ENCODE measurements at places on chromosomes 6 and 20. TPM values are rescaled to one million over a fixed set of nuclear protein-coding genes. Genes with fewer than 3 reads are reported as not detected.

DNA sequence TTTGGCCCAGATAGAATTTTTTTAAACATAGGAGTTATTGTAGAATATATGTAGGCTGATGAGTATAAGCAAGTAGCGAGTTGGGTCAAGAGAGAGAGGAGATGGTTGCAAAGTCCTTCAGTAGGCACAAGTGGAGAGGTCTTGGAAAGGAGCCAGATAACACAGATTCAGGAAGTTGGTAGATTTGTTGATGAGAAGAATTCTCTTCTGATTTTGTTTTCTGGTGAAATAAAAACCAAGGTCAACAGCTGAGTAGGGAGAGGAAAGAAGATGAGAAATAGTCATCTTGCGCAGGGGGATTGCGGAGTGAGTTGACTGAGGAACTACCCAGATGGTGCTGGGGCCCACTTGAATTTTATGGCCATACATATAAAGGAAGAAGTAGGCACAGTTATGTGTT is 17.4 kb upstream of the CD83 start:
- DNase-seq = no peak

DNA sequence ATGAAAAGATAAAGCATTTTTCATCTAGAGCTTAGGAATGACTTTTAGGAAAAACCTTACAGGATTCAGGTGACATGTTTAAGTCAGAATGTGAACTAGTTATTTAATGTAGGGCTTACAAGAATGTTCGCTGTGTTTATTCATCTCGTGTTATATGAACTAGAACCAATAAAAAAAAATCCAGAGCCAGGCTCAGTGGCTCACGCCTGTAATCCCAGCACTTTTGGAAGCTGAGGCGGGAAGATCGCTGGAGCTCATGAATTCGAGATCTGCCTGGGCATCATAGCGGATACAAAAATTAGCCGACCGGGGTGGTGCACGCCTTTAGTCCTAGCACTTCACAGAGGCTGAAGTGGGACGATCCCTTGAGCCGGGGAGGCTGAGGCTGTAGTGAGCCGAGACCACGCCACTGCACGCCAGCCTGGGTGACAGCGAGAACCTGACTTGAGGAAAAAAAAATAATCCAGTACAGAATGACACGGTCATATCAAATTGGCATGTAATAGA is 46.3 kb downstream of the OR2B2 start:
- DNase-seq = no peak

Gene TTK
- total RNA-seq = 5.7 TPM

DNA sequence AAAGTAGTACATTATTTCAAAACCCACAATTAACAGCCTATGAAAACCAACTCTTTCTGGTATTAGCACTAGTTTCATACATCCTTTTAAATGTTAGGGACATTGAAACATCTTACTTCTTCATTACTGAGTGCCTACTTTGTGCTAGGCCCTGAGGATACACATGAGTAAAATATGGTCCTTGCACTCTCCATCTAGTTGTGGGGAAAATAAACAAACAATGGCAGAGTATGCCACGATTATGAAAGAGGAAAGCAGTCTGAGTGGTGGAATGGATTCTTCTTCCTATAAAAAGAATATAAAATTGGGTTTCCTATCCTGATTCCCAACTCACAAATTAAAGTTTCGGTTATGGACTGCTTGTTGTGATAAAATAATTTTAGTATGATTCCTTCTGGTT is 84.9 kb downstream of the ATXN1 start:
- no peak for DNase-seq

DNA sequence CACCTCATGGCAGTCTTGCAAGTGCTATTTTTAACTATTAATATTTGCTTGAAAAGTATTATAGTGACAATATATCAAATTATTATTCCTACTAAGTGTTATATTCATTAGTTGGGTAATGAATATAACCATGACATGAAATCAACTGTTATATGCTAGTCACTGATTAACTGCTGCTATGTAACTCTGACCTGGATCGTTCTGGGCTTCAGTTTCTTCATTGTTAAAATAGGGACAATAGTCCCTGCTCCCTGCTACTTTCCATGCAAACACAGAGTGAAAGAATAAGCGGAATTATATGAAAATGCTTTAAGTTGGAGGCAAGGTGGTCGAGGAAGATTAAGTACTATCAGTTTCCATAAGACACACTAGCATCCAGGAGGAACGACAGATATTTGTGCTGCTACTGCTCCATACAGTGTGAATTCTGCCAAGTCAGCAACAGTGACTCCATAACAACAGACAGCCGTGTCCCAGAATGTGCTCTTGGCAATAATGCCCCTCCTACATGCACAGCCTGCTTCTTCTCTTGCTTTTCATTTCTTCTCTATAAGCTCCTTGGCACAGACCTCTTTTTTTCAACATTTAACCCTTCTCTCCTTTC is 107.2 kb downstream of the CHD6 start:
- DNase-seq = no peak

Gene SUMO4
- total RNA-seq = 2.1 TPM

Gene SMLR1
- total RNA-seq = not detected

- no peak for DNase-seq
Observed at GRCh38 chr6:157276134-157276532, 47.2 kb downstream of the TMEM242 start.

GRCh38 chr6:45652416-45652815 is 274.7 kb upstream of the SUPT3H start:
- no peak for DNase-seq

DNA sequence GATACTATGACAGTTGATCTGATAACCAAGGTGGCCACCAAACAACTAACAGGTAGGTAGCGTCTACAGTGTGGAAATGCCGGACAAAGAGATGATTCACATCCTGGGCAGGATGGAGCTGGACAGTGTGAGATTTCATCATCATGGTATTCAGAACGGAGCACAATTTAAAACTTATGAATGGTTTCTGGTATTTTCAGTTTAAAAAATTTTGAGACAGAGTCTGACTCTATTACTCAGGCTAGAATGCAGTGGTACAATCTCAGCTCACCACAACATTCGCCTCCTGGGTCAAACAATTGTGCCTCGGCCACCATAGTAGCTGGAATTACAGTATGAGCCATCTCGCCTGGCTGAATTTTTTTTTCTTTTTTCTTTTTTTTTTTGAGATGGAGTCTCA is 43.8 kb downstream of the CEP57L1 start:
- no peak for DNase-seq

GRCh38 chr6:42450477-42451332 is 1.0 kb downstream of the TRERF1 start:
- peak; percentile 30 for DNase-seq

Gene DNMT3B
- 0.85 TPM for total RNA-seq

Gene PCK1
- total RNA-seq = 328 TPM

- no peak for DNase-seq
Observed at GRCh38 chr20:32516583-32517517, 68.3 kb downstream of the NOL4L start.

Gene FOXQ1
- total RNA-seq = 0.27 TPM

DNA sequence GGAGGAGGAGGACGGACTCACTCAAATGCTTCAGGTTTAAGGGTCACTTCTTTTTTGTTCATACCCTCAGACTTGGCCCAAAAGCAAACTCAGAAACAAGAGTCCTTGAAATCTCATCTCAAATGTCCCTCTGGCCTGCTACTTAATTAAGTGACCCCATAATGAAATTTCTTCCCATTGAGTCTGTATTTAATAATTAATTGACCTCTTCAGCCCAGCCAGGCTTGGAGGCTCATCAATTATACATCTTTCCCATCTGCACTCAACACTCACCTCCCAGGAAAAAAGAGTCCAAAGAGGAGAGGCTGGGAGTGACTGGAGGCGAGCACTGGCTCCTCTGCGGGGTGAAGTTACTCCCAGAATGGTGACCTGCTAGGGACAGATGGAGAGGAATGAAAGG is 90.5 kb upstream of the EYA2 start:
- DNase-seq = no peak

- peak; percentile 73 for DNase-seq
Observed at GRCh38 chr6:34536251-34536958, 19.7 kb downstream of the SPDEF start.

Gene RAB44
- 0.42 TPM for total RNA-seq

DNA sequence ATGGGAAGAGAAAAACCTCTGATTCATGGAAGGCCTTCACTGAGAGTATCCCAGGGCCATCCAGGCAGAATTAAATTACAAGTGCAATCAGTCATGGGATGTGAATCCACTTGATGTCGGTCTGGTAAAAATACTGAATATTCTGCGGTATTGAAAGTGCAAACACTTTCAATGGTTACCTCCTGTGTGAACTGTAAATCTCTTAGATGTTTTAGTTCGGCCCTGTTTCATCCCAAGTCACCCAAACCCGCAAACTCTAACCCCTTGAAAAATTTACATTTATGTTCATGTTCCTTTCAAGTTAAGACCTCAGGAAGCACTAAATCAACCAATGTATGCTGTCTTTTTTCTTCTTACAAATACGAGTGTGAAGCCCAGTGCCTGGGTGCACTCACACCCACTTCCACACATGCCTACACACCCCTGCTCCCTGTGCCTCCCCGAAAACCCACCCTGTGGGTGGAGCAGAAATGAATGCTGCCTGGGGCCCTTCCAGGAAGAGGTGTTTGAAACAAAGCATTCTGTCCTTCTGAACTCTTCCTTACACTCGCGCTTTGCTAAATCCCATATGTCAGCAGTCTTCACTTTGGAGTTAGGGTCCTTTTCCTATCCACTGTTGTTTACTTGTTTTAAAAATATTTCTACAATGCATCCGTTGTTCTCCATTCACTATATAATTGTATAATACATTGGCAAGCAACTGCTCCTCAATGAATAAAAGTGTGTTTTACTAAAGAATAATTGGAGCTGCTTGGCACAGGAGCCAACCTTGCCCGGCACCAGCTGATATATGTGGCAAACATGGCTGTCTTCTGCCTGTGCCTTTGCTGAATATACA is 62.7 kb downstream of the FYN start:
- no peak for DNase-seq

- peak; percentile 14 for DNase-seq
Observed at GRCh38 chr20:41168281-41169161, 31.2 kb downstream of the PLCG1 start.

DNA sequence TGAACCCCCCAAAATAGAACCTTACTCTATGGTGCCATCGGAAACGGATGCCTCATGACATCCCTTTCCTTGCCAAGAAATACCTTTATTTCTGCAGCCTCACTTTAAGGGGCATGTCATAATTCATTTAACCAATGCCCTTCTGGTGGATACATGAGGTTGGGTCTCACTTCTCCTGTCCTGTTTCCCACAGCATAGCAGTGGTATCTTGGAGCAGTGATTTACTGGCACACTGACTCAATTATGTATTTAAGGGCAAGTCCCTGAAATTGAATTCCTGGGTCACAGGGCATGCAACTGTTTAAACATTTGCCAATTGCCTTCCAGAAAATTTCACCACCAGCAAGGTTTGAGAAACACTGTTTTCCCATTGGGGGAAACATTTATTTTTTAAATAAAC is 639 bp upstream of the LBP start:
- DNase-seq = no peak

Gene SGK2
- 135 TPM for total RNA-seq

- no peak for DNase-seq
Observed at GRCh38 chr6:166470863-166471410, 88.2 kb upstream of the MPC1 start.

DNA sequence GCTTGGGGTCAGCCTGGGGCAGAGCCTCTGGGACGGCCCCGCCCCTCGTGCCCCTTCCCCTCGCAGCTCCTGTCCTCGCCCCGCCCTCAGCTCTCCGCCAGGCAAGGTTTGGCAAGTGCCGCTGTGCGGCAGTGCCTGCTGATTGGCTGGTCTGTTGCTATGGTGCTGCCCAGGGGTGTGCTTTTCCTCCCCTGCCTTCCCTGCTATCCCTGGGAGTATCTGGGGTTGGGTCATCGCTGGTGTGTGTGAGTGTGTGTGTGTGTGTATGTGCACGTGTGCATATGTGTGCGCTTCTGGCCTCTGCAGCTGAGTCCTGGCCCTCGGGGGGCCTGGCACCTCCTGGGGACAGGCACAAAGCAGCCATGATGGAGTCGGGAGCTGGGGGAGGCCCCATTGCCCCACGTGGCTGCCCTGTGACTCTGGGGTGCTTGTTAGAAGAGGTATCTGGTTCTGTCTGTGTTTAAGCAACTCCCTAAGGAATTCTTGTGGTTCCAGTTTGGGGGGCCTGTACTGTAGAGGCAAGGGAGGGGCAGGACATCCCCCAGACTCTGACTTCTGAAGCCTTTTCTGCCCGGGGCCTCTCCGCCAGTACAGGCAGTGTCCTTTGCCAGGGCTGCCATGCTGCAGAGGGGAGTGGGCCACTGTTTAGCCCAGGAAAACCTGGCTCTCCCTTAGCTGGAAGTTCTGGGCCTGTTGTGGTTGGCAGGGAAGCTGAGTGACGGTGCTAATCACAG is 6.9 kb downstream of the RTEL1 start:
- no peak for DNase-seq

Gene HLA-DPA1
- 103 TPM for total RNA-seq

- peak; percentile 30 for DNase-seq
Observed at GRCh38 chr20:39800548-39800947, 838.4 kb downstream of the DHX35 start.

Gene WFDC10B
- total RNA-seq = not detected

GRCh38 chr6:21751608-21752007 is 158.1 kb downstream of the SOX4 start:
- no peak for DNase-seq

Gene HRH3
- total RNA-seq = not detected

- no peak for DNase-seq
Observed at GRCh38 chr20:32397567-32398084, 39.5 kb downstream of the ASXL1 start.

Gene GGTLC1
- not detected for total RNA-seq

GRCh38 chr6:107715550-107716321 is 108.4 kb downstream of the SCML4 start:
- DNase-seq = no peak

- DNase-seq = no peak
Observed at GRCh38 chr6:163608204-163608644, 193.7 kb downstream of the QKI start.

Gene SASH1
- total RNA-seq = 24.4 TPM

Gene ISM1
- total RNA-seq = 0.25 TPM

Gene TPBG
- 13.1 TPM for total RNA-seq

DNA sequence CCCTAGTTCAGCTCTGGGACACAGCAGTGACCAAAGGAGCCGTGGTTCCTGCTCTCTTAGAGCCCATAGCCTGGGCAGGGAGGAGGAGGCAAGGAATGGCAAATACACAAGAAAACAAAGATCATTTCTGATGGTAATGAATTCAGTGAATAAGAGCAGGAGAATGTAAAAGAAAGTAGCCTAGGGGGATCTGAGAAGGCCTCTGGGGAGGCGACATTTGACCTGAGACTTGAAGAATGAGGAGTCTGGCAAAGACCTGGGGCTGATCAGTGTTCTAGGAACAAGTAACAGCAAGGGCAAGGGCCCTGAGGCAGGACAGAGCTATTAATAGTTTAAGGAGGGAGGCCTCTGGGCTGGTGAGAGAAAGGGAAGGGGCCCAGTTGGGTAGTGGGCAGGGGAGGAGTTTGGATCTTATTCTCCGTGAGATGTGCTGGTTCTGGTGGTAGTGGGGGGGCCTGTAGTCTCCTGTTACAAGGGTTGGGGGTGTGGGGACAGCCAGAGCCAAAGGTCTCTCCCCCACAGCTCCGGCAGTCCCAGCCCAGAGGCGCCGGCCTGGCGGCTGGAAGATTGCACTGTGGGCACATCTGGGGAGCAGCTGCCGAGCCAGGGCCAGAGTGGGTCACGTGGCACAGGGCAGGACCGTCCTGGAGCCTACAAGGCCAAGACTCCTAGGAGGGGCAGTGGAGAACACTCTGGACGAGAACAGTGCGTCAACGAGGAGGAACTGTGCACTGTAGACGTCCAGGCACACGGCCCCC is 9.3 kb upstream of the ID1 start:
- peak; percentile 86 for DNase-seq

Gene PSORS1C1
- 6.7 TPM for total RNA-seq

Gene RAD21L1
- total RNA-seq = not detected

Gene SYNDIG1
- total RNA-seq = 0.12 TPM
